ENCODE measurements at places on chromosomes 6 and 20.

DNA sequence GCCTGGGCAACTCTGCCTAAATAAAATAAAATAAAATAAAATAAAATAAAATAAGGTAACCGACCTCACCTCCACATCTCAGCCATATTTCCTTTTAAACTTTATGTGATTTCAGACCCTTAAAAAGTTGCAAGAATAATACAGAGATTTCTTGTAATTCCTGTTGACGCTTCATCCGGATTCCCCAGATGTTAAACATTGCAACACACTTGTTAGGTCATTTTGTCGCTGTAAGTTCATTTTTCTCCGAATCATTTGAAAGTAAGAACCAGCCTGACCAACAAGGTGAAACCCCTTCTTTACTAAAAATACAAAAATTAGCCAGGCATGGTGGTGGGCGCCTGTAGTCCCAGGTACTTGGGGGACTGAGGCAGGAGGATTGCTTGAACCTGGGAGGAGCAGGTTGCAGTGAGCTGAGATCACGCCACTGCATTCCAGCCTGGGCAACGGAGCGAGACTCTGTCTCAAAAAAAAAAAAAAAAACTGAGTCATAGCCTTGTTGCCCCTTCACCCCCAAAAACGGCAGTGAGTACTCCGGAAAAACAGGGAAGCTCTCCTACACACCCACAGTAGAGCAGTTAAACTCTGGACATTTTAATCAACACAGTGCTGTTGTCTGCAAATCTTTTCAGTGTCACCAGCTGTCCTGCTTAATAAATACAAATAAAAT, 5.9 kb downstream of the PYGB start:
- peak; percentile 26 for DNase-seq

DNA sequence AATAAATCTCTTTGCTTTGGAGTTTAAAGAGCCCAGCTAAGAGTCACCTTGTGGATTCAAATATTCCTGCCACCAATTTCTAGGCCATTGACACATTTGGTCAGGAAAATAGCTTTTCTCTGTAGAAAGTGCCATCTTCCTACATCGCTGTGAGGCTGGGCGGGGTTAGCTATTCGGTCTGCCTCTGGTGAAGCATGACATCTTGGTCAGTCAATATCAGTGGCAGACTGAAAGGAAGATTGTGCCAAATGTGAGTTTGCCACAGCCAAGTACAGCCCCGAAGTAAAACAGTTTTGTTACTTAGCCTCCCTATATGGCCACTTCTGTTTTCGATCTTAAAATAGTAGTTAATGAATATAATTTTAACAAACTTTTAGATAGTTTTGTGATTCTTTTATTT, 65.5 kb upstream of the FABP7 start:
- DNase-seq: no peak

- DNase-seq: no peak
These were observed 48.2 kb downstream of the SIRPA start for GRCh38 chr20:1943275-1944002.

GRCh38 chr20:34175879-34176278, 63.8 kb upstream of the EIF2S2 start:
- no peak for DNase-seq

GRCh38 chr6:148470606-148471465, 128.2 kb downstream of the SASH1 start:
- DNase-seq: no peak

GRCh38 chr6:113645576-113645970, 211.6 kb upstream of the MARCKS start:
- peak; percentile 97 for DNase-seq

- DNase-seq: no peak
These were observed 126.5 kb upstream of the CITED2 start for GRCh38 chr6:139500977-139501376.

DNA sequence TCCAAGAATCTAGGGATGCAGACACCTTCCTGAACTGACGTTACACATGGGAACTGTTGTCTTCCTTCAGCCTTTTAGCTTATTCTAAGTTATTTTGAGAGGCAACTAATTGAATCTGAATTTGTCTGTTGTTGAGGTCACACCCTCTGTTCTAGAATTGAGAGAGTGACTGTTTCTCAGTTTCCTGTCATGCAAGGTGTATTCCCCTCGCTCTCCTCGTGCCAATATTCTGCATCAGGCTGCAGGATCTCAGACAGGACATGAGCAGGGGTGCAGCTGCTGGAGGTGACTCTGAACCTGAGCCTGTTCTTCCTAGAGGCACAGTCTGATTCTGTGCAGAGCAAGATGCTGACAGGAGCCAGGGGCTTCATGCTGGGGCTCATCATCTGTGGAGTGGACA, 52.5 kb downstream of the HLA-DPB1 start:
- DNase-seq: no peak

DNA sequence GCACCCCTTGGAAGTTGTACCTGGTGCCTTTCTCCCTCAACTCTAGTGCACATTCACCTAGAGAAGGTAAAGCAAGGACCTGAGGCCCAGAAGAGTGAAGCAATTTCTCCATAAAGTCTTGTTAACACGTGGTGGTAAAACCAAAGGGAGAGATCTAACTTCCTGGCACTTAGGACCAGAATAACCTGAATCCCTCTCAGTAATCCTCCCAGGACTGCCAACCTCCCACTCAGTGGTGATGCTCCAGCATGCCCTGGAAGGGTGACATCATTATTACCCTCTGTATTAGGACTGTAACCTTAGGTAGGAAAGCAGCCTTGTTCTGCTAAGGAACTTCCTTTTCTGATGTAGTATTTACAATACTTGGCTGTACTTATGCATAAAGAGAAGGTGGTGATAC, 330.6 kb upstream of the MARCKS start:
- DNase-seq: no peak

DNA sequence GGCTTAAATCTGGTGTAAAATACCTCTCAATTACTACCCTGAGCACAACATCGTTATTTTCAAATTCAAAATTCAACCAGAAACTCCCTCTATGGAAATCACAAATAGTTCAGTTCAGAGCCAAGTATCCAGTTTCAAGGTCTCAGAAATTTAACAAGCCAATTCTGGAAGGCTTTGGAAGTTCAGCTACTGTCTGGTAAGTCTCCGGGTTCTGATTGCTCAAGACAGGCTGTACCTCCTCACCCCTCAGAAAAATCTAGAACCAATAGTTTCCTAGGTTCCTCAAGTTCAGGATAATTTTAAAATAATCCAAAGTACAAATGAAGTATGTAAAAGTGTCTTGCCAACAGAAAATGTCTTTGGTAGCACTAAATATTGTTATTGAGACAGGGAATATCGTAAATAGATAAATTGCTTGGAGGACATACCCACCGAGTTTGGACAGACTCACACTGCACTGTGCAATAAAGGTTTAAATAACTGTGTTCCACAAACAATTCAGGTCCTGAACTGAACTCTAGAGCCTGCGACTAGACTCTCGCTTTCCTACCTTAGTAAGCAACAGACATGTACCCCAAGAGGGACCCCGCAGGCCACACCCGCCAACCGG, 729 bp downstream of the ATG5 start:
- no peak for DNase-seq

GRCh38 chr20:23121751-23122320, 35.7 kb upstream of the CD93 start:
- no peak for DNase-seq

DNA sequence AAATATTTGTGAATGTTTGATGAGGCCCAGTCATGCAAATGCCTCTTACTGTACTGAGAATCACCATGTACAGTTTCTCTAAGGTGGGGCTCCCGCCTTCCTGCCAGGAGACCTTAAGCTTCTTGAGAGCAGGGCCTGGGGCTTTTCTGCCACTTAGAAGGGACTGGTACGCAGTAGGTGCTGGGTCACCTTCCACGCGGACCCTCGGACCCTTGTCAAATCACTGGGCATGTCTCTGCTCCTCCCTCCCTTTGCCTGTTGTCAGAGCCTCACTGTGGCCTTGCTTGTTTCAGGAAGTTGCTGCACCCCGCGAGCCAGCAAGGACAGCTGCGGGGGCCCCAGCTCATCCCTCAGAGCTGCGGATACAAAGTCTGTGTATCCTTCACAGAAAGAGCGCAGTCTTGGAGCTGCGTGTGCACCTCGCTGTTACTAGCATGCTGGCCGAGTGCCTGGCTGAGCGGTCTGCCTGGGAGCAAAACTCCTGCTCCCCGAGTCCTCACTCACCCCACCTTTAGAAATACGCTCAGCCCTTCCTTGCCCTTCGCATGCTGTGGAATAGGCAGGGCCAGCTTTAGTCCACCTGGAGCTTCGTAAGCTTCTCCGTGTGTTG, 30.7 kb upstream of the IRF4 start:
- DNase-seq: no peak

DNA sequence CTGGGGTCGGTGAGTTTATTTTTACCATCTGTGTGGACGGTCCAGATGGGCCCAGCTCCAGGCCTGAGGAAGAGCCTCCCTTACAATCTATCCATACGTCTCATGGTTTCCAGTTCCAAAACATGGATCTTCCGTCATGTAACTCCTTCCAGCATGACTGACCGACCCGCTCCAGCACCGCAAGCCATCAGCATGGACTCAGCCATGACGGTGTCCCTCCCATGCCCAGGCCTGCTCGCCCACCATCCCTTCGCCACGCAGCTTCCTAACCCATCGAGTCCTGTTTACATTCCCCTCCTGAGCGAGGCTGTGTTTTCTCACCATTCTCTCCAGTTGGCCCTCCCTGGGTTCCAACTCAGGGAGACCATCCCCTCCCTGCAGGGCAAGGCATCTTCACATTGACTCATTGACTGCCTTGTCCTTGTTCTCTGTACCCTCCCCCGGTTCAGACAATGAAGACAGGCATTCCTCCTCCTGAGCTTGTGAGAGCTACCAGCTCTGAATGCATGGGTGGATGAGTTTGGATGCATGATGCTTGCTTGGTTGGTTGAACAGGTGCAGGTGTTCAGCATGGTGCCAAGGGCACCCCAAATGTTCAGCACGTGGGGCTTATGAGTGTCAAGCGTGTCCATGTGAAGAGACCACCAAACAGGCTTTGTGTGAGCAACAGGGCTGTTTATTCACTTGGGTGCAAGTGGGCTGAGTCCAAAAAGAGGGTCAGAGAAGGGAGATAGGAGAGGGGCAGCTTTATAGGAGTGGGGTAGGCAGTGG, 235.8 kb downstream of the SMOC2 start:
- DNase-seq: no peak

GRCh38 chr6:141688916-141689315, 443.8 kb upstream of the GJE1 start:
- DNase-seq: no peak

- DNase-seq: peak; percentile 68
These were observed 659 bp downstream of the TMX4 start for GRCh38 chr20:8018958-8019245.

- DNase-seq: no peak
These were observed 52.1 kb downstream of the PHF20 start for GRCh38 chr20:35823937-35824336.

- DNase-seq: no peak
These were observed 10.2 kb downstream of the SPAG4 start for GRCh38 chr20:35625584-35626385.

DNA sequence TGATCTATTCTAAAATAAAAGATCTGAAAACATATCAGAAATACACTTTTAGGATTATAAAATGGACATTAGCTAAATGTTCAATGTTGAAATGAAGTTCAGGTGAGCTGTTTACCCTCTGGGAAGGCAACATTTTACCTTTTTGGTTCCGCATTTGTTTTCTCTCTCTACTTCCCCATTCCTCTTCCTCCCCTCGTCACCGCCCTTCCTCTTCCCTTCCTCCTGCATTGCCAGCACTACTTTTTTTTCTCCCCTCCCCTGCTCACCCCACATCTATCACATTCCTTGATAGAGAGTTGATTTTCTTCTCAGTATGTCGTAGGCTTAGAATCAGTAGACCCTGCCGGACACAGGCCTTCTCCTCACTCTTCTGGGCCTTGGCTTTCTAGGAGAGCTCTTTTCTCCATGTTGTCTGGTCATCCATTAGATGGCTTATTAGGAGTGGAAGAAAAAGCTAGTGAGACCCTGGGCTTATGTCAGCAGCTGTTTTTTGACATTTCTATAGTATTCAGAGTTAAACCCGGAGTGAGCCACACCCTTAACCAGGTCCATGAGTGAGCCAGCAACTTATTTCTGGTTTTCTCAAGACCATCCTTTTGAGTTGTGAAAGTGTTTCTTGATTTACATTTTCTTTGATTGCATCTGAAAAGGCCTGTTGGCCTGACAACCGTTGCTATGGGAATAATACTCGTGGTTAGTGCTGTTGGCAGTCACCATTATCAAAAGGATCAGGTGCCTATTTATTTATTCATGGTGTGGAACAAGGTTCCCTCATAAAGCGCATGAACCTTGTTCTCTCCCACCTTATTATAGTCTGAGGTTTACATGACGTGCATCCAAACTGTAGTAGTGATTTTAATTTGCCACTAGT, 90.9 kb downstream of the DTD1 start:
- DNase-seq: no peak

DNA sequence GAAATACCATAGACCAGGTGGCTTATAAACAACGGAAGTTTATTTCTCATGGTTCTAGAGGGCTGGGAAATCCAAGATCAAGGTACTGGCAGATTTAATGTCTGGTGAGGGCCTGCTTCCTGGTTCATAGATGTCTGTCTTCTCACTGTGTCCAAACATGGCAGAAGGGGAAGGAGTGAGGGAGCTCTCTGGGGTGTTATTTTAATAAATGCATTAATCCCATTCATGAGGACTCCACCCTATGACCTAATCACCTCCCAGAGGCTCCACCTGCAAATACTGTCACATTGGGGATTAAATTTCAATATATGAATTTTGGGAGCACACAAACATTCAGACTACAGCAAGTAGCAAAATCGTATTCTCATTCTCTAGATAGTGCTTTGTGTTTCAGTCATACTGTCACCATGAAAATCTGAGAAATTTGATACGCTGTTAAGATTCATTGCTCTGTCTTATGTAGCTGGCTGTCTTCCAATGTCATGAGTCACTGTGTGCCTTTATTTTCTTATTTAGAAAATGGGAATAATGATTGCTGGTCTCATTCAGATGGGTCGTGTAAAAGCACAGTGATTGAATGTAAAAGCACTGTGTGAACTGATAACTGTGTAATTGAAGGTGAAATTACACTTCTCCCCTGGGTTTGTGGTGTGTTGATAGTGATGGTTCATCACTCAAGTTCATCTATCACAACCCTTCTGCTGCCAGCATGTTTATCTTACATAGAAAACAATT, 8.9 kb upstream of the ERVFRD-1 start:
- DNase-seq: peak; percentile 73

Data from Daoy (cell line).